ENCODE measurements at places on chromosomes 4 and X.

DNA sequence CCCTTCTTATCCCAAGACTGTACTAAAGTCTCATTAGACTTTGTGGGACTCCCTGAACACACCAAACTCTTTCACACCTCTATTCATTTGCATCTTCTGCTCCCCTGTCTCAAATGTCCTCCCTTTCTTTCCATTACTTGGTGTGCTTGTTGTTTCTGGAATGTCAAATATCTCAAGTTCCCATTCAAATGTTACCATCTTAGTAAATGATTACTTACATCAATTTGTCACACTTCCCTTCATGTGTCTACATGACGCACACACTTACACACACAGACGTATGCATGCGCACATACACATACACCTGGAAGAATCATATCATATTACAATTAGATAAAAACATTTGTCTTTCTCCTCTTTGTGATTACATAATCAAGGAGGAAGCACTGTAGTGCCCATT, 210.8 kb upstream of the TEX13C start:
- no peak for DNase-seq

GRCh38 chr4:174435974-174436373, 86.3 kb downstream of the HPGD start:
- no peak for DNase-seq

GRCh38 chr4:118224243-118224829, 128.5 kb downstream of the PRSS12 start:
- DNase-seq = peak; percentile 76

- no peak for DNase-seq
Measured at GRCh38 chr4:124526769-124527168, 185.8 kb downstream of the ANKRD50 start.

- DNase-seq = peak; percentile 57
Measured at GRCh38 chr4:165464813-165465381, 86.1 kb downstream of the CPE start.

GRCh38 chr4:121108557-121108956, 36.2 kb upstream of the NDNF start:
- DNase-seq = no peak

DNA sequence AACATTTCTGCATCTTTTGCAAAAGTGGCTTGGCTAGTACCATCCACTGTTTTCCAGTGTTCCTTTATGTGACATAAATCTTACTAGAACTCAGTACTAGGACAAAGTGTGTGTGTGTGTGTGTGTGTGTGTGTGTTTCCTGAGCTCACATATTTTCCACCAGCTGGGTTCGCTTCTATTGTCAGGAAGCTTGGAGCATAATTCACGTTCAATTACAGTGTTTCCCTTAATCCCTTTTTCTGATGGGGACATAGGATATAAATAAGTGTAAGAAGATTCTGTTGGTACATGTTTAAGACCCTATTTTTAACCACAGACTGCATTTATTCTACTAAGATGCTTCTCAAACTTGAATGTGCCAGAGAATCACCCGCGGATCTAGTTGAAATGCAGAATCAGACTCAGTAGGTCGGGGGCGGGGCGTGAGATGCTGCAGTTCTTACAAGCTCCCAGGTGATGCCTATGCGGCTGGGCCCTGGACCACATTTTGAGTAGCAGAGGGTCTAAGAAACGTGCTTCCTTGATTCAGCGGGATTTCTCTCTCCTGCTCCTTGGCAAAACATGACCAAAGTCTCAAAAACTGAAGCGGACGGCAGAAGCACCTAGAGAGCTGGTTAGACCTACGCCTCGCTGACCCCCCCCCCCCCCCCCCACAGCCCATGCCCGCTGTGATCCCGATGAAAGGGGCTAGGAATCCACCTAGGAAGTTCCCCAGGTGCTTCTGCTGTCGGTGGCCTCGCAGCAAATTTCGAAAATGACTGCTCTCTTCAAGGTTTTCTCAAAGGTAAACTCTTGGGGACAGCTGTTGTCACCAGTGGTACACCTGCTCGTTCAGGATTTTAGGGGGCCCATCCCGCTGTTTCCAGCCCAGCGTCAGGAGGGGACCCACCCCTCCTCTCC, 797 bp downstream of the CD99L2 start:
- peak; percentile 45 for DNase-seq

GRCh38 chrX:110741213-110741796, 54.3 kb downstream of the CHRDL1 start:
- peak; percentile 62 for DNase-seq

DNA sequence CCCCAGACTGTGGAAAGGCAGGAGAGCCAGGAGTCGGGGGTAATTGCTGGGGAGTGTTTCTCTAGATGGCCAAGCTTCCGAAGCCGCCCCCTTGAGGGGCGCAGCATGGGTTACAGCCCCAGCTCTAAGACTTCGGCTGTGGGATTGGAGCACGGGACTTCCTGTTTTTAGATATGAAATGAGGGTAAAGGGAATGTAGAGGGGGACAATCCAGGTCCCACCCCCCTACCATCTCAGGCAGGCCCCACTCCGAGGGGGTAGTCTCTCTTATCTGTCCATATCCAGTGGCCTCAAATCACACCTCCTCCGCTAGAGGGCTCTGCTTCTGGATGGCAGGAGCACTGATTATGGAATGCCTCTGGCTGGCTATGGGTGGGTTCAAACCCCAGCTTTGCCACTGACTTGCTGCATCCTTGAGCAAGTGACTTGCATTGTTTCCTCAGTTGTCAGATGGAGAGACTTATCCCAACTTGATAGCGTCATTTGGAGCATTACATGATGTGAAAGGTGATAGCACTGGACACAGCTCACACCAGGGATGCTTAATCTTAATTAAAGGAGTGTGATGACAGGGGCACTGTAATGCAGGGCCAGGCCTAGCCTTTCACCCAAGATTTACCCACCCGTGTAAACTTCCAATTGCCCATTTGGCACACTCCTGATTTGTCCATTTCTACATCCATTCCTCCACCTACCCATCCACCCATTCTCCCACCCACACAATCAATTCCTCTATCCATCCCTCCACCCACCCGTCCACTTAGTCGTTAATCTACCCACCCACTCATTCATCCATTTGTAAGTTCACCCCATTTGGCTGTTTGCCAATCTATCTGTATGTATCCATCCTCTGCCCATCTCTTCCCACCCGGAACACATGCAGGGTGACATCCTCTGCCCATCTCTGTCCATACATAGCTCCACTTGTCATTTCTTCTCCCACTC, 848 bp upstream of the KCND1 start:
- DNase-seq = peak; percentile 43

GRCh38 chr4:93373893-93374860, 454.4 kb upstream of the ATOH1 start:
- DNase-seq = no peak

DNA sequence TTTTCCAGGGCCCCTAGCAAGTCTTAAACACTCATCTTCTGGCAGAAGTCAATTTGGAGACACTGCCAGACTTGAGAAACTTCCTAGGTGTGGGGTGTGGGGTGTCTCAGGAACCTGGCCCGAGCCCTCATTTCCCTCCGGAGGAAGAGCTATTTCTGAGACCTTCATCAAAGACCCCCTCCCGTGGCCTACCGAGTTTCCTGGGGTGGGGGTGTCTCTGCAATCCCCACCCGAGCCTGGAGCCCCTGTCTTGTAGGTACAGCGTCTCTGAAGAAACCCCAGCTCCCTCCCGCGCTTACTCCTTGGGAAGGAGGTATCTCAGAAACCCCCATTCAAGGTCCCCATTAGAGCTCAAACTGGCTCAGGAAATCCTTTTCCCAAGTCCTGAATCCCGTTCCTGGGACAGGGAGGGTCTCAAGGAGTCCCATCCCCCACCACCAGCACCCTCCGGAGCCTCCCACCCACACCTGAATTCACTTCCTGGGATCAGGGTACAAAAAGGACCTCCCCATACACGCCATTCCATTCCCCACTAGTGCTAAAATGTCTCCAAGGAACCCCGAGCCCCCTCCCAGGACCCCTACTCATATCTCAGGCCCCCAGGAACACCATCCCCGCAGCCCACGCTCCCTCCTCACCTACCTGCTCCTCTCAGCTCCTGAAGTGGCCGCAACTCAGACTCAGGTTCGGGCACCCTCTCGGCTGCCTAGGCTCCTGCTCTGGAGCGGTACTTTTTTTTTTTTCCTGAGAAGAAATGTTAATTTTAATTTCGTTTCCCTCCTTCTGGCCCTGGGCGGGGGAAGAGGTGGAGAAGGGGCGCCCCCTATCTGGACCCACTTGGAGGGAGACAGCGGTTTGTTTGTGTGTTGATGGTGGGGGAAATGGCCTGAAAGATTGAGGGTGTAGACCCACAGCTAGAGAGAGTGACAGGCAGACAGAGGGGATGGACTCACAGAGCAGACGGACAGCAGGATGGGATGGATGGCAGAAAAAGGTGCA, 1.1 kb downstream of the SLC38A5 start:
- DNase-seq = no peak

DNA sequence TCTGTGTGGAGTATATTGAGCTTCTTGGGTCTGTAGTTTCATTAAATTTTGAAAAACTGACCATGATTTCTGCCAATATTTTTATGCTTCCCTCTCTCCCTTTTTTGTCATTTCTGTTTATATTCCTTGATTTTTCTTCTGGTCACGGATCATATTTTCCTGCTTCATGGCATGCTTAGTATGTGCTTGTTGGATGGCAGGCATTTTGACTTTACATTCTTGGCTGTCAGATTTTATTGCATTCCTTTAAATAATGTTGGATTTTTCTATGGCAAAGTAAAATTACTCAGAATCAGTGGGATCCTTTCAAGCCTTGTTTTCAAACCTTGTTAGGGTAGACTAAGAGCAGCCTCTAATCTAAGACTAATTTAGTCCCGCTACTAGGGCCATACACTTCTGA, 531.8 kb downstream of the IL15 start:
- peak; percentile 74 for DNase-seq

GRCh38 chr4:87283151-87283550, 39.5 kb downstream of the HSD17B13 start:
- no peak for DNase-seq

GRCh38 chrX:104968241-104968640, 252.3 kb downstream of the TEX13A start:
- no peak for DNase-seq

DNA sequence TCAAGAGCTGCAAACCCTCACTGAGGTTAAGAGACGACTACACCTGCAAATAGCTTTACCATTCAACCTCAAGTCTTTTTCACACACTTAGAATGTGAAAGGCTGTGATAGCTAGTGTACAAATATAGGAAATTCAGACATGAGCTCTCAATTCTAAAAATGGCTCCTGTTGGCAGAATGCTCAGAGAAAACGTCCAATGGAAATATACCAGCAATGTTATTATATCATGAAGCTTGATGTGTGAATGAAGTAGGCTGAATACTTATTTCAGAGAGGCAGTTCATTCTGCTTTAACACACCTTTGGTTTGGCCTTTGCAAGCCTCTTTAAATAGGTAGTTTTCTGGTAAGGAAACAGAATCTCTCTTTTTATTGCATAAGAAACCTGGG, 227.6 kb downstream of the ADAMTS3 start:
- no peak for DNase-seq

- no peak for DNase-seq
Measured at GRCh38 chrX:32533848-32534247, 677.5 kb downstream of the DMD start.

GRCh38 chr4:158444621-158445020, 77.1 kb upstream of the RXFP1 start:
- no peak for DNase-seq

DNA sequence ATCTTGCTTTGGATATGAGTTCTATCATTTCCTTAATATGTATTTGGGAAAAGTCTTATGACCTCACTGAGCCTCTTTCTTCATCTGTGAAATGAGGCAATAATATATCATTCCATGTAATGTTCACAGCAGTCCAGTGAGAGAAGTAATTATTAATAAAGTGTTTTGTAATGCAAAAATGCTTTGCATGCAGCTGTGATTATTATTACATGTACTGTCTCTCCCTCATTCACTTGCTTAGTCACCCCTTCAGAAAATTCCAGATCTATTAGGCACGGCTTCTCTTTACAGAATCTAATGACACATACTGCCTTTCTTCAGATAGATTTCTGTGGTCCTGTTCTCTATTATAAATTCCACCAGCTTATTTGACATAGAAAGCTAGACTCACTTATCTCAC, 53.5 kb upstream of the FGF13 start:
- DNase-seq = peak; percentile 80

- DNase-seq = peak; percentile 11
Measured at GRCh38 chrX:69503782-69504625, at the start of gene NALF2. NALF2 (plus strand) TSS chrX:69504326; CDS start chrX:69505283, 957 bp downstream.

GRCh38 chrX:23699636-23700194, 32.4 kb downstream of the PRDX4 start:
- no peak for DNase-seq

DNA sequence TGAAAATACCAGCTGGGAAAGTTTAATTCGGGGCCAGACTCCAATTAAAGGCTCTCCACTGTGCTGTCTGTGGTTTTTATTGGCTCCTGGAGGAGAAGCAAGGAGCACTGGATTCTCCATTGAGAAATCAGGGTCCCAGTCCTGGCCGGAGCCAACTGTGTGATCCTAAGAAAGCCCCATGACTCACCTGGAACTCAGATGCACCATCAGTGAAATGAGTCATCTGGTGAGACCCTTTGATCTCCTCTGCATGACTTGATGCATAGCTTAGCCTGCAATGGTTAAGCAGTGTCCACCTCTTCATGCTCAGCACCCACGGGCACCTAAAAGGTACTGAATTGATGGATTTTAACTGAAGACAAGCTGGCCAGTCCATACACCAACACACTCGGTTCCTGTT, 119.2 kb upstream of the VCX3B start:
- DNase-seq = no peak

DNA sequence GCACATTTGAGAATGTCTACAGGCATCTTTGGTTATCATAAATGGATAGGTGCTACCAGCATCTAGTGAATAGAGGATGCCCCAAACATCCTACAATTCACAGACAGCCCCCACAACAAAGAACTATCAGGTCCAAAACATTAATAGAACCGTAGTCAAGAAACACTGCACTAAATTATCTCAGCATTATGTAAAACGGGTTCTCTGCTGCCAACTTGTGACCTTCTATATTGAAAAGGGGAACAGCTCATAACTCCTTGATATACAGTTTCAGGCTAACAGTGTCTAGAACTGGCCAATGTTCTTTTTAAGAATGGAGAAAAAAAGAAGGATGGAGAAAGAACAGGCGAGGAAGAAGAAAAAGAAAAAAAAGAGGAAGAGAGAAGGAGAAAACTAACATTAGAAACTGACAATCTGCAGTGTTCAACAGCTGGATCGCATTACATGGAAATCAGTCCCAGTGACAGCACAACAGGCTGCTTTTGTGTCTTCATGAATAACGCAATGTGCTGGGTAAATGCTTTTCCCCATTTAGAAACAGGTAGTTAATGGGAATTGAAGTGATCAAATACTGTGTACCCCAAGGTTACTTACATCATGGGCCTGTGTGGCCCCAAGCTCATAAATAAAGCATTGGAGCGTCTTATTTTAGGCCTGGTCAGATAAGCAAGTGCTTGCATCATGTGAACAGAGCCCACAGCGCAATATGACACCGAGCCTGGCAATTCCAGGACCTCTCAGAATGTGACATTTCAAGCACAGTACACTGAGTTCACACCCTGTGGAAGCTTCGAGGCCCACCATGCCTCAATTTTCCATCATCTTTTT, 339.5 kb downstream of the DHX15 start:
- DNase-seq = peak; percentile 6

- DNase-seq = no peak
Measured at GRCh38 chr4:145587088-145587754, 32.0 kb upstream of the MMAA start.

Measured in AG10803 (cell line).